ENCODE measurements at places on chromosomes 1 and 21. TPM values are rescaled to one million over a fixed set of nuclear protein-coding genes. Genes with fewer than 3 reads are reported as not detected.

Gene AXDND1
- total RNA-seq: 0.31 TPM

Gene HSD3B1
- not detected for total RNA-seq

Gene PLEKHO1
- 29.0 TPM for total RNA-seq

Gene DSCAM
- total RNA-seq: 0.41 TPM

DNA sequence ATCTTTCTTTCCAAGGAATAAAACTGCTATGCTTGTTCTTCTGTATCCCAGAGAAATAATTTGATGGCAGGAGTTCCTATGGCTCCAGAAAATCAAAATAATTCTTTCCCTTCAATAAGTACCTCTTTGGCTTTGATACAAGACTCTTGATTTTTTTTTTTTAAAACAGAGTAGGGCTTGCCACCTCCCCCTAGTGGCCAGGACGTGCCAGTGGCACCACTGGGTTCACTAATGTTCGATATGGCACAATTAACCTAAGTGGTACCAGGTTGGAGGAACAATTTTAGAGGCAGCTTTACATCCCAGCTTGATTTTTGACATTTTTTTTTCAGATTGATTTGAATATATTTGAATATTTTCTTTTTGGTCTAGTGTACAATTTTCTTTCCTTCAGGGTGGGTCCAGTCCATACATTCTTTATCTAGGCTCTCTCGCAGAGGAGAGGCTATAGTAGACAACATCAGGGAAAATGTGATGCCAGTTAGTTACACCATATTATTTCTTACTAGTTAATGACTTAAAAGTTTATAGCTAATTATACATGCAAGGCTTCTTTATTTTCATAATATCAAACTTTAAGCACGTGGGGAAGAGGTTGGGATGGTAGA lies 330.9 kb downstream of the S1PR1 start:
- DNase-seq: peak; percentile 20

- DNase-seq: no peak
Observed at GRCh38 chr1:203627398-203627797, 766 bp downstream of the ATP2B4 start.

DNA sequence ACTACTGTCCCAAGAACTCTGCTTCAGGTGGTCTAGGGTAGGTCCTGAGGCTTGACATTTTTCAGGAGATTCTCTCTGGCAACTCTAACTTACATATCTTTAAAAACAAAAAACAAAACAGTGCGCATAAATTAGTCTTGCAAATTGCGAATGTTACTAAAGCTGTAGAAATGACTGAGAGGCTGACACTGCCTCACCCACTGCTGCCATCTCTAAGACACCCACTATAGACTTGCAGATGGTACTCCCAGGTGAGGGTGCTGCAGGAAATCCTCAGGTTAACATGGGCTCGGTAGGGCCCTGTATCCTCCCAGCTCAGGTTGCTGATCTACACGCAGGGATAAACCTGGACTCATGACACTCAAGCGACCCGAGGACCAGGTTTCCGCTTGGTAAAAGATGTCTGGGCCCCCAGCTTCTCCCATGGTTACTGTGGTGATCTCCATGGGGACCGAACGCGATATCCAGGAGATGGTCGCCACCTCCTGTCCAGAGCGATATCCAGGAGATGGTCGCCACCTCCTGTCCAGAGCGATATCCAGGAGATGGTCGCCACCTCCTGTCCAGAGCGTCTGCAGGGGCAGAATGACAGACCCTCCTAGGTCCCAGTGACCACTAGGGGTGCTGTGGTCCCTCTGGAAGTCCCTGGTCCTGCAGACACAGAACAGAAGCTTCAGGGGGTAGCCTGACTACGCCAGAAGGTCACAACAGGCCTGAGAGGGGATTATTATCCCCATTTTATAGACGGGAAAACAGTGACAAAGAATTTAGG lies 16.2 kb upstream of the LY9 start:
- DNase-seq: no peak

- DNase-seq: no peak
Observed at GRCh38 chr1:234836776-234837357, 226.9 kb upstream of the IRF2BP2 start.

GRCh38 chr1:203663821-203664220 lies 37.2 kb downstream of the ATP2B4 start:
- DNase-seq: no peak

GRCh38 chr1:102191723-102192122 lies 195.0 kb upstream of the OLFM3 start:
- DNase-seq: peak; percentile 57

DNA sequence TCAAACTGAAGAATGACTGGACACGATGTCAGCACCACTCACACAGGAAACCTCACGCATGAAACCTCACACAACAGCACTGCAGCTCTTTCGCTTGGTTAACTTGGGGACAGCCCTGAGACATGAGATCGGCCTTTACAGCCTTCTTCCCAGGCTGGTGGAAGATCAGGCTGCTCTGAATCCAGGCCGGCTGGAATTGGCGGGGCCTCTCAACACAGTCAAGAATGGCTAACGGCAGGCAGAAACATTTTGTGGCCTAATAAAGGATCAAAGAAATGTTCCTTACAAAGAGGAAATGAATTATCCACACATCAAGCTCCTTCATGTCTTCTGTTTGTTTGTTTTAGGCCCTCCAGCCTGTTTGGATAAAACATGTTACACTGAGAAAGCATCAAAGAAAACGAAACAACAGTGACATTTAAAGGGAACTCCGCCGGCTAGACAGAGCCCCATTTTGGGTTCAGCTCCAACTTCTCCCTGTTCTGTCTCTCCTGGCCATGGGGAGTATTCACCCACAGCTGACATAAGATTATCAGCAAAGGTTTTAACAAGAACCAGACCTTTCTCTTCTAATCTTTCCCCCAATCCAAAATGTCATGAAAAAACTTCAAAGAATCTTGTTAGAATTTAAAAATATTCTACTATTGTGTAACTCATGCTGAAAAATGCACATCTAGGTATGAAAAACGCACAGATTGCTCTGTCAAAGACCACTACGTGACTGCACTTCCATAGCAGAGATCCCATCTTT lies 131.2 kb downstream of the SLC45A1 start:
- DNase-seq: no peak

DNA sequence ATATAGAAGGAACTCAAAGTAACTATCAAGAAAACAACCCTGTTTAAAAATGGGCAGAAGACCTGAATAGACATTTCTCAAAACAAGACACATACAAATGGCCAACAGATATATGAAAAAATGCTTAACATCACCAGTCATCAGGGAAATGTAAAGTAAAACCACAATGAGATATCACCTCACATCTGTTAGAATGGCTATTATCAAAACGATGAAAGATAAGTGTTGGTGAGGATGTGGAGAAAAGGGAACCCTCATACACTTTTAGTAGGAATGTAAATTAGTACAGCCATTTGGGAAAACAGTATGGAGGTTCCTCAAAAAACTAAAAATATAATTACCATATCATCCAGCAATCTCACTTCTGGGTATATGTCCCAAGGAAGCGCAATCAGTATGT lies 3.0 kb downstream of the CTSS start:
- no peak for DNase-seq

GRCh38 chr1:15345705-15346345 lies 63.9 kb upstream of the EFHD2 start:
- no peak for DNase-seq

DNA sequence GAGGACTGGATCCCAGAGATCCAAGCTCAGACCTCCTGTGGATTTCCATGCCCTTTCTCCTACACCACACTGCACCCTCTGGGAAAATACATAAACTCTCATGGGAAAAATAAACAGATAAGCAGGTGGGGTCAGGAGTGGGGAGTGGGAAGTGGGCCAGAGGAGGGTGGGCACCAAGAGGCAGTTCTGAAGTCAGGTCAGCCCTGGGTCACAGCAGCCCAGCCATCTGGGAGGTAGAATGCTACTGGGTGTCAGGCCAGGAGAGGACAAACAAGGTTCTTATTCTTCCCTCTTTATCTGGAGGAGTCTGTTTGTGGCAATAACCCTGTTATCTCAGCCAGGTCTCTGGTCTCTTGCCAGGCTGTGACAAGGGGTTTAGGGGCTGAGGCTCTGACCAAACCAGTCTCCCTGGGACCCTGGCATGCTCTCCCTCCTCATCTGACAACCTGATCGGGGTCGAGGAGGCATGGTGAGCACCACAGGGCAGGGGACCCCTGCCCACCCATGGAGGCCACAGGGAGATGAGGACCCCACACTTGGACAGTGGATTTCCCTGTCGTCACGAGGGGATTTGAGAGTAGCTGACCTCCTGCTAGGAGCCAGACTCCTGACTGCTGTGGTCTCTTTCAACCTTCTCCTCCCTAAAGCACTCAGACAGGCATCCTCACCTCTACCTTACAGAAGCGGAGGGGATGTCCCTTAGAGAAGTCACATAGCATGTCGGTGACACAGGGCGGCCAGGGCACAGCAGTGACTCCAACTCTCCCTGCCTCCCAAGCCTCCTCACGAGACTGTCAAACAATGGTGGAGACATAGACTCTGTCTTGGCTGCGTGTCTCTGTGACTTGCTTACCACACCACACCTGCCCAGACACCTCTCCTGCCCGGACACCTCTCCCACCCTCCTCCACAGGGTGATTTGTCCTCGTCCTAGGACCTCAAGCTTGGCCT lies 51.3 kb upstream of the IFFO2 start:
- DNase-seq: no peak

DNA sequence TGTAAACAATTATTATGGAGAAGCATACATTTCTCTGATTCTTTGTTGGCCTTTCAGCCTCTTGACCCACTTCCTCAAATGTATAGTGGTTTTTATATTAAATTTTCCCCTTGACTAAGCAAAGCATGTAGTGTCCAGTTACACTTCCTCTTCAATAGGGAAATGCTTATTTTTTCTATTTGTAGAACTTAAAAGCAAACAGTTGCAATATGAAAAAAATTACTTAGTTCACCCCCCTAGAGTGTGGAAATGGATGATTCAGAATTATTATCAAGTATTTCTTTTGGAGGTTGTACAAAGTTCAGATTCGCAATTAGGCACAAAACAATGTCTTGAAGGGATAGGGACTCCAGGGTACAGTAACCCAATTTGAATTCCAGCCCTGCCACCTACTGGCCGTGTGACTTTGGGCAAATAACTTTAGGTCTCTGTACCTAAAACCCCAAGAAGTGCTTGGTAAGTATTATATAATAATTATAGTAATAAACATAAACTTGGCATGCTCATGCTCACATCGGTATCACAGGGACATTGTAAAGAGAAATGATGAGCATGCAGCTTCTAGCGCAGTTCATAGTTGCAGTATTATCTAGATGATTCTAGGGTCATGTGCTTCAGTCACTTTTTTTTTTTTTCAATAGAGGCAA lies 28.6 kb upstream of the IFNGR2 start:
- peak; percentile 54 for DNase-seq

DNA sequence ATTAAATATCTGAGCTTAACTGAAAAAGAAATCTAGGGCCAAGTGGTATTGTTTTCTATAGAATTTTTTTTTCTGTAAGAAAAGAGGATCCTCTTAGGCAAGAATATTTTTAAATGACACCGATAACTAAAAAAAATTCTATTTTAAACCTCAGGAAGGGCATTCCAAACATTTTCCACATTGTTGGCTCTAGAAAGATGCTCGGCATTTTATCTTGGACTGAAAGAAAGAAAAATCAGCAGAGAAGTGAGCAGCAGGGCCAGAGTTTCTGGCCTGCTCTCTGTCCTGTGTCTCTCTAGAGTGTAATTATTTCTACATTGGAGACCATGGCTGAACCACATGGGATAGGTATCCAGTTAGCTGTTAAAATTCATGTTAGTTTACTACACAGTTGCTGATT lies 192.5 kb upstream of the GREM2 start:
- DNase-seq: no peak

- DNase-seq: no peak
Observed at GRCh38 chr1:63612564-63612963, 19.4 kb downstream of the PGM1 start.

- no peak for DNase-seq
Observed at GRCh38 chr1:54327386-54328065, 78.7 kb downstream of the SSBP3 start.

DNA sequence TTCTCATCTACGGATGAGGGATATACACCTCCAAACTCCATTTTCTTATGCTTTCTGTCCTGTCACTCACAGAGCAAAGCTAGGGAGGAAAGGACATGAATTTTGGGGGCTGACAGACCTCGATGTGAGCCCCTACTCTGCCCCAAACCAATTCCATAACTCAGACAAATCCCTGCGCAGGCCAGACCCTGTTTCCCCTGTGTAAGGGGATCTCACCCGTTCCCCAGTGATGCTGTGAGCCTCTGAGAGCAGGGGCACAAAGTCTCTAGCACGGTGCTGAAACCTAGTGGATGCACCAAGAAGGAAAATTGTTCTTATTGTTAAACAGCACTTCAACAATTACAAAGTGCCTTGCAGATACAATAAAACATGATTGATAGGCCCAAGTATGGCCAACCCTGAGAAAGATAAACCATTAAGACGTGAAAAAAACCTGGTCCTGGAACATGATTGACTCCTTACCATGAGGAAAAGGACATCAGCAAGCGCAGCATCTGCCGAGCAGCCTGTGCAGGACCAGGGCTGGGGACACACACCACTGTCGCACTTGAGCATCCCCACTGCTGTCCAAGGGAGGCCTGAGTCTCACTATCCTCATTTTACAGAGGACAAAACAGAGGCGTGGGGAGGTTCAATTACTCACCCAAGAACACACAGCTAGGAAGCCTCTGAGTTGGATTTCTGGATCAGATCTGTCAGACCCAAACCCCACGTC lies 137.8 kb downstream of the GLIS1 start:
- no peak for DNase-seq

GRCh38 chr1:66598670-66599069 lies 64.7 kb downstream of the SGIP1 start:
- peak; percentile 49 for DNase-seq

DNA sequence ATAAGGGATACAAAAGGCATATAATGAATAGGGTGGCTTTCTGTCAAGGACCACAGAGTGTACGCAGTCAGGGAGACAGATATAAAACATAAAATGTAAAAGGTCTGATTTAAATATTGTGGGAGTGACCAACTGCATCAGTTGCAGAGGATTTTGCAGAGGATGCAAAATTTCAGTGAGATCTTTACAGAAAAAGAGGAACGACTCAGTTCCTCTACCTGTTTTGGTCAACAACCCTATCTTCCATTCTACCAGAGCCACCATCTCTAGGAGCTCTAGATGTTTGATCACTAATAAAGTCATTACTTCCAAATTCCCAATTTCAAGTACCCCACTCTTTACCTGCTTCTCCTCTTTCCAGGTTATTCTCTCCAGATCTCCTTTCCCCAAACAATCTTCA lies 16.5 kb downstream of the SOD1 start:
- no peak for DNase-seq

- DNase-seq: peak; percentile 94
Observed at GRCh38 chr1:178644308-178645120, 80.5 kb upstream of the RALGPS2 start.

- no peak for DNase-seq
Observed at GRCh38 chr1:39250460-39251240, 46.2 kb downstream of the MACF1 start.
